ENCODE measurements at places on chromosomes 16 and 17.

- no peak for DNase-seq
Observed at GRCh38 chr17:80112471-80113032, 11.2 kb downstream of the GAA start.

DNA sequence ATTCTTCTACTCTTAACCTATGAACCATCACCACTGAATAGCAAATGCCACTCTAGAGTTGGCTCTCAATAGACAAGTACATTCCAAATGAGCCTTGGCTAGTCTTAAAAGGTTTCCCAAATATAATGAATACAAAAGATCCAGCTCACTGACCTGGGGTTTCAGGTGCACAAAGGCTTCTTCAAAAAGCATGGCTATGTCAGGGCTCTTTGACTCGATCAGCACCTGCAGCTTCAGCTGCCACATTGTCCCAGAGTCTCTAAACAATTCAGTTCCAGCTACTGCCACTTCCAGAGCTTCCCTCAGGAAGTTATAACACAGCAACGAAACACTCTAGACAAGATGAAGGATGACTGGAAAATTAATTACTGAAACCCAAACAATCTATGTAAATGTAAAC lies 16.0 kb upstream of the COPRS start:
- DNase-seq, result no peak

DNA sequence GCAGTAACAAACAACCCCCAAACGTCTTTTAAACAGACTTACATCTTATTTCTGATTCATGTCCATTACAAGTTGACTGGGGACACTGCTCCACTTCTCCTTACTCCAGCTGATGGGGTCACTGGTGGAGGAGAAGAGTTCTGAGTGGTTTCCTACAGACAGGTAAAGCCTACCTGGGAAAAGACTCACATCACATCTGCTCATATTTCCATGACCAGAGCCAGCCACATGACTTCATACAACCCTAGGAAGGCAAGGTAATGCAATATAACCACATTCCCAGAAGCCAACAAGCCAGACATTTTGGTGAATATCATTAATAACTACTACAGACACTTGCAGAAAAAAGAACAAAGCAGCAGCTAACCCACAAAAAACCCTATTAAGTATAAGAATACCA lies 90.5 kb upstream of the IRX6 start:
- DNase-seq, result no peak

DNA sequence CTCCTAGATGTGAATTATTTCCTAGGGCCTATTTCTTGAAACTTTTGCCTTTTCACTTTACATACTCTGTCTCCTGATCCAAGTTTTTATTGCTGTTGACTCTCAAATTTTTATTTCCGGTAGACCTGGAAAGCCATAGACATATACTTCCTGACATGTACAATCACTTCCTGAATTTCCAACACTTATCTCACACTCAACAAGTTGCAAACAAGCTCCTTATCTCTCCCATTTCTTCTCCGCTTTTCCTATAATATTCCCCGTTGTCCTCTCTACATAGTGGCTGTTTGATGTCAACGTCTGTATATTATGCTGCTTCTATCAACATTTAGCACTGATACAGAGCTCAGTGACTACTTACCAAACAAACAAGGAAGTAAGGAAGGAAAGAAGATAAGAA lies 59.3 kb downstream of the IKZF3 start:
- no peak for DNase-seq

DNA sequence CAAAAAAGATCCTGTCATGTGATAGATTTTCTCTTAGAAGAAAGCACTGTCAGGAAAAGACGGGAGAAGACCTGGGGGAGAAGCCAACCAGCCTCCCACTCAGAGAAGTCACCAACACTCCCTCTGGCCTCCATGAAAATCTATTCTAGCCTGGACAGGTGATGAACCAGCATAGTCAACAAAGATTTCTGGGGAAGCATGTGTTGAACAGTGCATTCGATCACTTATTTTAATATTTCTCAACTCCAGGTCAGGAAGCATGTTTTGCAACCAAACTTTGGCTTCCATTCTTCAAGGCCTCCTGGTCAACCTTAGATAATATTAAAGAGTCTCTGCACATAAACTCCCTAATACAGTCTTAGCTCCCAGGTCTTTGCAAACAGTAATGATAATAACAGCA lies 74.7 kb upstream of the ERCC4 start:
- no peak for DNase-seq

- no peak for DNase-seq
Observed at GRCh38 chr16:88595921-88596320, 25.7 kb downstream of the ZC3H18 start.

DNA sequence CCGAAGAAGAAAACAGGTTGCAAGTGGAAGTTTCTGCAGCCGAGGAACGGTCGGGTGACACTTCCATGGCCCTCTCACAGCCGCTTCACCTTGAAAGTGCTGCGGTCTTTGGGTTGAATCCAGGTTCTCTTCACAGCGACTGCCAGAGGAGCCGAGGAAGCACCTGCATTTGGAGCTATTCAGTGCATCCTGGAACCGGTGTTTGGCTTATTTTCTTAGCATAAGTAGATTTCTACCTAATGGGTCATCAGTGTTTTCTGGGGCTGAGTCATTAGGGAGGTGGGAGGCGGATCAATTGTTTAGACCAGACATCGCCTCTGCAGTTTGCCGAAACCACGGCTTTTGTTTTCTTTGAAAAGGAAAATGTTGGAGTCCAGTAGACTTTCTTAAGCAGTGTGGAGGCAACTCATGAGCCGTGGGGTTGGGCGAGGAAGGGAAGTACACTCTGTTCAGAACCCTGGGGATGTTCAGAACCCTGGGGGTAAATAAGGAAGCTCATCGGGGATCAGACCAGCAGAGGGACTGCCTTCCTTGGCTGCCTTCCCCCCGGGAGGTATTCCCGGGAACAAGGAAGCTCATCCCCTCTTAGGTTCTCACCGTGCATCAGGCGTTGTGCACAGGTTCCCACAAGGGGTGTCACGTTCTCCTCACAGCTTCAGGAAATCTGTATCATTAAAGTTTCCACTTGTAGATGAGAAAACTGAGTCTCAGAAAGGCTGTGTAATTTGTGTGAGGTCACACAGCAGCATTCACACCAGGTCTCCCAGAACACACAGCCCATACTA lies 361.5 kb downstream of the SNX29 start:
- no peak for DNase-seq

DNA sequence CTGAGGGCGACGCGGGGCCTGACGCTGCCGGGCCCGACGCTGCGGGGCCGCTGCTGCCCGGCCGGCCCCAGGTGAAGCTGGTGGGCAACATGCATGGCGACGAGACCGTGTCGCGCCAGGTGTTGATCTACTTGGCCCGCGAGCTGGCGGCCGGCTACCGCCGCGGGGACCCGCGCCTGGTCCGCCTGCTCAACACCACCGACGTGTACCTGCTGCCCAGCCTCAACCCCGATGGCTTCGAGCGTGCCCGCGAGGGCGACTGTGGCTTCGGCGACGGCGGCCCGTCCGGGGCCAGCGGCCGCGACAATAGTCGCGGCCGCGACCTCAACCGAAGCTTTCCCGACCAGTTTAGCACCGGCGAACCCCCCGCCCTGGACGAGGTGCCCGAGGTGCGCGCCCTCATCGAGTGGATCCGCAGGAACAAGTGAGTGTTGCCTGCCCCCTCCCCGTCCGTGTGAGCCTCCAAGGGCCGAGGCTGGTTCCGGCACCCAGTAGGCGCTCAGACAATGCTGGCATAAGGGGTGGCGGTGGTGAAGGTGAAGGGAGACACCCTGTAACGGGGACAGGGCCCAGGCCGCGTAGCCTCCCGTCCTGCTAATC lies 676 bp downstream of the CPD start:
- DNase-seq, result no peak

DNA sequence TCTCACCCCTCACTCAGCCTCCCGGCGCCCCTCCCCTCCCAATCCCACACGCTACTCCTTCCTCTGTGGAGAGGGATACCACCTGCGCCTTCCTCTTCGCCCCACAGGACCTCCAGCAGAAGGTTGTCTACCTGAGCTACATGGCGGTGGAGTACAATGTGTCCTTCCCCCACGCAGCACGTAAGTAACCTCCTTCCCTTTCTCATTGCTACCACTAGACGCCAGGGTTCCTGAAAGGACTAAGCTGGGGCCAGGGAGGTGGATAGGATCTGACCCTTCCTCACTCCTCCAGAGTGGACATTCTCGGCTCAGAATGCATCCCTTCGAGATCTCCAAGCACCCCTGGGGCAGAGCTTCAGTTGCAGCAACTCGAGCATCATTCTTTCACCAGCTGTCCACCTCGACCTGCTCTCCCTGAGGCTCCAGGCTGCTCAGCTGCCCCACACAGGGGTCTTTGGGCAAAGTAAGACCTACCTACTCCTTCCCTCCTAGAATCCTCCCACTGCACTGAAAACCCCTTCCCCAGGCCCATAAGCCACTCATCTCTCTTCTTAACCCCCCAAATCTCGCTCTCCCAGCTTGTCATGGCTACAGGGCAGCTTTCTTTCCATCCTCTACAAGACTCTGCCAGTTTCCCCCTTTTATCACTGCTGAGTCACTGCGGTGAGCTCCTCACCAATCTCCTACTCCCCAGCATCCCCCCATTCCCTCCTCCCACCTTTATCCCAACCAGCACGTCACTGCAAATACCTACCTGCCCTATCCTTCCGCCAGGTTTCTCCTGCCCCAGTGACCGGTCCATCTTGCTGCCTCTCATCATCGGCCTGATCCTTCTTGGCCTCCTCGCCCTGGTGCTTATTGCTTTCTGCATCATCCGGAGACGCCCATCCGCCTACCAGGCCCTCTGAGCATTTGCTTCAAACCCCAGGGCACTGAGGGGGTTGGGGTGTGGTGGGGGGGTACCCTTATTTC lies 1.5 kb downstream of the CD68 start:
- DNase-seq, result no peak

GRCh38 chr17:76277300-76278267 lies 12.4 kb downstream of the UBALD2 start:
- no peak for DNase-seq

- DNase-seq, result no peak
Observed at GRCh38 chr16:24471561-24472350, 67.6 kb upstream of the RBBP6 start.

DNA sequence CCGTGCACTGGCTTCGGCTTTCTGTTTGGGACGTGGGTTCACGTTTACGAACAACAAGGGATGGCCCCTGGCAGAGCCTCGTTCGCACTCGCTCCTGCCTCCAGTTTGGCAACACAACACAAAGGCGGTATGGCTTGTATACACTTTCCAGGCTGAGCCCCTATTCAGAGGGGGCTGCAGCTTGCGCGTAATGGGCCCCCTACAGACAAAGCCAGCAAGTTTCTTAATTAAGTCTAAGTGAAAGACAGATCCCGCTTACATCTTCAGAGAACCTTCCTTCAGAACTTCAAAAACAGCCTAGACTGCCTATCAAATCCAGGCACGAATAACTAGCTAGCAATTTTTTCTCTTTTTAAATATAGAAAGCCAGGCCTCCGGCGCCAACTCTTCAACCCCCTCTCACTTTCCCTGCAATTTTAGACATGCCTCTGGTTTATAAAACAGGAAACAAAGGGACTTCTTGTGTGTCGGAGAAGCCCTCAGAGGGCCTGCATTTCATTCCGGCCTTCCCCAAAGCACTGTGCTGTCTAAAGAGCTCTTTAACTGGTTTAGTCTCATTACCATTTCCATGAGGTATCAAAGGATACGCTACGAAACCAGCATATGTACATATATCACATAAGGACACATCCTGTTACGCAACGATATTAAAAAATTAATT lies 244.9 kb downstream of the STX8 start:
- DNase-seq, result no peak

Measured in HFF-Myc (cell line).